ENCODE measurements at places on chromosomes 12 and 14.
A peak's percentile ranks its signal among the peaks of the same experiment; 100 is the strongest.

GRCh38 chr12:19316425-19316824 is 122.9 kb upstream of the AEBP2 start:
- DNase-seq: no peak

- no peak for DNase-seq
Measured at GRCh38 chr12:50533971-50534370, 29.2 kb downstream of the DIP2B start.

DNA sequence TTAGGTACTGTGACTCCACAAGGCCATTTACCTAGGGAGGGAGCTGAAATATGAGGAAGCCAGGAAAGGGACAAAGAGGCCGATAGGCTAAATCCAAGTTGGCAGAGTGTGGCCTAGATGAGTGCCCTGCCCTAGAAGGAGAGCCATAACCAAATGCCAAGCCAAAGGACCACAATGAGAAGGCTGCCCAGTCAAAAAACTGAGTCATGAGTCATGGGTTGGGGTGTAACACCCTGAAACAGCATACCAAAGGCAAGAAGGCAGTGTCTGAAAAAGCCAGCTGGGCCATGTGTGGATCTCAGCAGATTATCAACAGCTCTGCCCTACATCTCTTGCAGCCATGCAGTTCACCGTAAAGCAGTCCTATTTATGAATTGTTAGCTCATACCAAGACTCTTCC is 171.7 kb downstream of the PHLDA1 start:
- no peak for DNase-seq

- peak; percentile 92 for DNase-seq
Measured at GRCh38 chr12:113214895-113215400, 6.3 kb upstream of the TPCN1 start.

- no peak for DNase-seq
Measured at GRCh38 chr14:56666716-56667115, 87.1 kb downstream of the TMEM260 start.

DNA sequence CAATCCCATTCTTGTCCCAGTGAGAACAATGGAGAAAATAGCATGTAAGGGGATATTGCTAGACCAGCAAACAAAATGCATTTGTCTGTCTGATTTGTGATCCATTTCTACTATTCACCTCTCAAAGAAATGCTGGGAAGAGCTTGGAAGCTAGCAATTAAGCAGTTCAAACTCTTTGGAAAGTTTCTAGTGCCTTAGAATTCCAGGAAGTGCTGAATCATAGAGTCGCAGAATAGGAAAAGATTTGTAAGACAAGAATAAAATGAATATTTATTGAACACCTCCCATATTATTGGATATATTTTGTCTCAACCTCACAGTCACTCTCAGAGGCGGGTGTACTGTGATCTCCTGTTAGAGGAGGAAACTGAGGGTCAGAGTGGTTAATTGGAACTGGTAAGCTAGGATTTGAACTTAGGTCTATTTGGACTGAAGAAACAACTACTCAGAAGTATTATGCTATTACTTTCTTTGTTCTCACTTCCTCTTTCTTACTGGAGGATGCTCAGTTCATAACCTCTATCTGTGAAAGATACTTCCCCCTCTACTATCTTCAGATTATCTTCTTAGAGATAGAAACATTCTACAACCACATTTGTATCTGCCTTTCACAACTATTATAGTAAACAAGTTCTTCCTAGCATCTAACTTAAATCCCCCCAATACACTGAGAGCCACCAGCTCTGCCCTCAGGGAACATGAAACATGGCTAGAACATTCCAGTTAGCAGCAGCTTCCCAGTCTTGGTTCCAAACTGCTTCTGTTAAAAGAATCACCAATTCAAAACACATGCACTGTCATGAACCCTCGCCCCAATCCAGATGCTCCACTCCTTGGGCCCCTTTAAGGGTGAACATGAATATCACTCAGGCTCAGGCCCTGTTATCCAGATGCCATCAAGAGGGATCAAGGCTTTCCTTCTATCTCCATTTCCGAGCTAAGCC is 64.2 kb downstream of the DRAM1 start:
- DNase-seq: no peak

DNA sequence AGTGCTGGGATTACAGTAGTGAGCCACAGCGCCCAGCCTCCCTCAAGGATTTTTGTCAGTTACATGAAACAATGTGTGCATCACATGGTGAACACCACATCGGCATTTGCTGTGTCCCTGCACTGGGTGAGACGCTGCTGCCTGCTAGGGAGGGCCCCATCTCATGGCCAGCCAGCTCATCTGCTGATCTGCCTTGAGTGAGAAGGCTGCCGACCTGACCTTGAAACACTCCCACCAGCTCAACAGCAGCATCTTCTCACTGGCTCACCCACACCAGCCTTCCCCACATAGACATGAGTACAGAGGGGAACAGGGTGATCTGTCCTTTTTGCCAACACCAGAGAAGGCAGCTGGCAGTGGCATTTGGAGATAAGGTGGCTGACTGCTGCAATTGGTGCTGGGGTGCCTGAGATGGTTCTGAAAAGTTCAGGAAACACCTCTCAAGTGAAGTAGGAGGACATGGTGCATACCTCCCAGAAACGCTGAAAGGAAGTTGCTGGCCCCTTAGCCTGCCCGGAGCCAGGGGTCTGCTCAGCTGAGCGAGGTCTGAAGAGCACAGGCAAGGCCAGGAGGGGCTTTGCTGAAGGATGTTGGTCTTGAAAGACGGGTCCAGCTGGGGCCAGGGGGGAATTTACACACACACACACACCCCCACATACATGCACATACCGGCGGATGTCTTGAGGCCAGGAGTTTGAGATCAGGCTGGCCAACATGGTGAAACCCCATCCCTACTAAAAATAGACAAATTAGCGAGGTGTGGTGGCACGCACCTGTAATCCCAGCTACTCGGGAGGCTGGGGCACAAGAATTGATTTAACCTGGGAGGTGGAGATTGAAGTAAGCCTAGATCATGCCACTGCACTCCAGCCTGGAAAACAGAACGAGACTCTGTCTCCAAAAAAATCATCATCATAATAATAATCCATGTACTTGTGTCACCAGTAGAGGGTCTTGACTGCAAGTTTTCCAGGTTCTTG is 14.3 kb upstream of the PPP1R13B start:
- no peak for DNase-seq

DNA sequence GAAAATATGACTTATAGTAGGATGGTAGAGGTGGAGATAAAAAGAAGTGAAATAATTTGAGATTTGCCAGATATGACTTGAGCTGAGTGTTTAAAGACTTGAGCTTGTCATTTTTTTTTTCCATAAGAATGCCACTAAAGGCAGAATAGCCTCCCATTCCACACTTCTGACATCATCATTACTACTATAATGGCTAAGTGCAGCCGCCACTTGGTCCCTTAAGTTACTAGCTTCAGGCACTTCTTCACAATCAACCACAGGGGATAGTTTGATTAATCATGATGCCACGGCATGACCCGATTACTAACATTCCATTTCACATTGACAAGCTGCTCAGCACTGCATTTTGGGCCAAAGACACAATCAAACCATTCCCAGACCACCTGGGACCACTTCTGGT is 127.9 kb downstream of the EFCAB11 start:
- DNase-seq: no peak

DNA sequence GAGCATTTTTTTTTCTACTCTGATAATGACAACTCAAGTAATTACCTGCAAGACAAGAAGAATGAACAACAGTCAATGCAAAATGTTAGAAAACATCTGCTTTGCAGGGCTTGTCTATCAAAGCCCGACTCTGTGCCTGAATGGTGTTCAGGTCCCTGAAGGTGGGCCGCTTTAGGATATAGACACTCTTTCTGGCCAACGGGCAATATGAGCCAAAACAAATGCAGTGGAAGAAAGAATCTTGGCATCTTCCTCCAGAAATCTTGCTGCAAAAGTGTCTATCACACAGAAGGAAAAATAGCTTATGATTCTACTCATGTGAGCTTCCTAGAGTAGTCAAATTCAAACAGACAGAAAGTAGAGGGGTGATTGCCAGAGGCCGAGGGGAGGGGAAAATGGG is 32.7 kb downstream of the FOS start:
- no peak for DNase-seq

- DNase-seq: peak; percentile 36
Measured at GRCh38 chr12:52630008-52630500, 11.7 kb upstream of the KRT73 start.

GRCh38 chr12:130965668-130966067 is 12.0 kb downstream of the ADGRD1 start:
- no peak for DNase-seq

- DNase-seq: no peak
Measured at GRCh38 chr12:32366714-32367113, 32.6 kb upstream of the FGD4 start.

GRCh38 chr12:21545557-21545956 is 19.5 kb downstream of the SPX start:
- no peak for DNase-seq

DNA sequence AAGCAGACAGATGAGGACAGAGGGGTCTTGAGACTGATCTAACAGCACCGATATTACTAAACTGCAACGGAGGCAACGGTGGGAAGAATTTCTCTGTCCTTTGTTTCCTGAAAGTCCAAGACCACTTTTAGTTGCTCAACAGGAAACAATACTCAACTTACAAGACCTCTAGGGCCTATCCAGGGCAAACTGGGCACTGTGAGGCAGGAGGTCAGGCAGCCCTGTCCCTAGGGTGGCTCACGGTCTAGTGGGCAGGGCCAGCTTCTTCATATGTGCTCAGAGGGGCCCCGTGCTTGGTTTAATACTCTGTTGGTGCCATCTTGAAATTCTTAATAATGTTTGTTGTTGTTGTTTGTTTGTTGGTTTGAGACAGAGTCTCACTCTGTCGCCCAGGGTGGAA is 14.2 kb downstream of the SSH1 start:
- DNase-seq: no peak

DNA sequence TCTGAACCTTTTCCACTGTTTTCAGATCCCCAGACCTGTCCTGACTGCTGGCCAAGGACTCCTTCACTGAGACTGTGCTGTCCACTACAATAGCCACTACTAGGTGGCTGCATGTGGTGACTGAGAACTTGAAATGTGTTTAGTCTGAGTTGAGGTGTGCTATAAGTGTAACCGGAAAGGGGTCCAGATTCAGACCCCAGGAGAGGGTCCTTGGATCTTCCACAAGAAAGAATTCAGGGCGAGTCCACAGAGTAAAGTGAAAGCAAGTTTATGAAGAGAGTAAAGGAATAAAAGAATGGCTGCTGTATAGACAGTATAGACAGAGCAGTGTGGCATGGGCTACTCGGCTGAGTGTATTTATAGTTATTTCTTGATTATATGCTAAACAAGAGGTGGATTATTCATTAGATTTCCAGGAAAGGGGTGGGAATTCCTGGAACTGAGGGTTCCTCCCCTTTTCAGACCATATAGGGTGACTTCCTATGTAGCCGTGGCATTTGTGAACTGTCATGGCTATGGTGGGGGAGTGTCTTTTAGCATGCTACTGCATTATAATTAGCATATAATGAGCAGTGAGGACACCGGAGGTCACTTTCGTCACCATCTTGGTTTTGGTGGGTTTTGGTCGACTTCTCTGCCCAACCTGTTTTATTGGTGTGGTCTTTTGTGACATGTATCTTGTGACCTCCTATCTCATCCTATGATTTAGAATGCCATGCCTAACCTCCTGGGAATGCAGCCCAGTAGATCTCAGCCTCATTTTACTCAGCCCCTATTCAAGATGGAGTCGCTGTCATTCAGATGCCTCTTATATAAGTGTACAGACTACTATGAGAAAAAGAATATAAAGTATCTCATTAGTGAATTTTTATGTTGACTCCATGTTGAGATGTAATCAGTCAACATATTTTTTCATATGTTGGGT is 70.0 kb upstream of the SRSF5 start:
- no peak for DNase-seq

GRCh38 chr14:22544881-22545420 is 44.1 kb downstream of the DAD1 start:
- DNase-seq: no peak

- DNase-seq: no peak
Measured at GRCh38 chr14:104274806-104275205, 136.4 kb downstream of the KIF26A start.

DNA sequence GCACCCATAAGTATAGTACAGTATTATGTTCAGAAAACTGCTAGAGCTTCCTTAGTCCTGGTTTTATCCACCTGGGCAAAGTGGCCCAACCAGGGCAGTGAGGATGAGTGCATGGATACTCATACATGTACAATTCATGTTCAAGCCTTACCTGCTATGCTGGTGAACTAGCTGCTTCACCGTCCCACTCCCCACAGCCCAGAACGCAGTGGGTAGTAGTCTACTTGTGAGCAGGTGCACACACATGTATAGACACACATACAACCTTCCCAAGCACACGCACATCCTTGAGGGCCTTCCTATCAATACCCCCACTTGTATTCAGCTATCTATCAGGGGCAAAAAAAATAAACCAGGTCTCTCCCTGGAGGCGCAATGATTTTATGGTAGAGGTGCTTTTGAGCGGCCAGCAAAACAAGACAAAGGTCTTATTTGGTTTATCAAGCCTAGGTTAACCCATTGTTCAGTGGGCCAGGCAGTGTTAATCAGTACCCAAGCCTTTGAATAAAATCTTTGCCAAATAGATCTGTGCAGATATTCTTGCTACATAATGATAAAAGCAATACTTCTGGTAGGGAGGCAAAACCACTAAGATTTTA is 69.8 kb downstream of the ZFP36L1 start:
- DNase-seq: no peak

DNA sequence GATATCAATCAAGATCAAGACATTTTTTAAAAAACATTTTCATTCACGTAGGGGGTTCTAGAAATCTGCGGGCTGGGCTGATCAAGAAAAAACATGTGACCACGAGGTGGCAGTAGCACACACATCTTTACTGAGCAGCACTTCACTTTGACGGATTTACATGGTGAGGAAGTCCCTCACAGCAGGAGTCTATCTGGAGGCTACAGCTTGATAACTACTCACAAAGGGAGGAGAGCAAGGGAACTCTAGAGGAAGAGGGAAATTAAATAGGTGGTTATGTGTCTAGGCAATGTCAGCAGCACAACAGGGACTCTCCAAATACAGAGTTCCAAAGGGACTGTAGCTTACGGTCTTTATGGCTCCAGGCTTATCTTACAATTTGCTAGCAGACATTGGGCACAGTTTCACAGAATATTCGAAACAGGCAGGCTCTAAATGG is 248.1 kb downstream of the DPY19L2 start:
- no peak for DNase-seq

DNA sequence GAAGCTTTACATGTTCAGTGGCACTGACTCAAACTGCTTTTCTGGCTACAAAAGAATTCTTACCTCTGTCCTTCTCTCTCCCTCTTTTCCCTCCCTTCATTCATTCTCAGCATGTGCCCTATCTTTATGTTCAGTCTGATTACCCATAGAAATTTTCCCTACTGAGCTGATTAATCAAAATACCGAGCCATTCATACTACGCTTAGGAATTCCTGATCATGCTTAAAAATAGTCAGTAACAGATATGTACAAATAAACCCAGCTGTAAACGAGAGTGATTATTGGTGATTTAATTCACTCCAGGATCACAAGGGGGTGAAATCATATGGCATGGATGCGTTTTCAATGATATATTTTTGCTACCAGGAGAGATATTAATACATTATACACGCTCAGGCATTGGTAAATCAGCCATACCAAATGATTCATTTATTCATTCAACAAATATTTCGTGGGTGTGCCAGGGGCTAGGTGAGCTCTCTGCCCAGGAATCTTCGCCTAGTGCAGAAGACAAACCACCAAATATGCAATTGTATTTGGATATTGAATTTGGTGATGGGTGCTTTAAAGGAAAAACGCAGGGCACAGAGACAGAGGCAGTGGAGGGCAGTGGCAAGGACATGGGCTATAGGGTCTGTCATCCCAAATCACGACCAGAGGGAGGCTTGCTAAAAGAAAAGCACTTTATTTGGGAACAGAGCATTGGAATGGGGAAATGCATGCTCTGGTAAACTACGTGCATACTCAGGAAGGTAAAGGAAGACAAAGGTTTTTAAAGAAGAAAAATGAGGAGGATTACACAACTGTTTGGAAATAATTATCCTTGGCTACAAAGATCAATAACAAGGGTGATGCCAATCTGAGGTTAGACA is 13.9 kb upstream of the VRK1 start:
- no peak for DNase-seq

Data from right atrium auricular region (tissue), 2 donors.